ENCODE measurements at places on chromosomes 12 and 14.

GRCh38 chr12:54220092-54220557 lies 31.3 kb upstream of the SMUG1 start:
- DNase-seq = no peak

- DNase-seq = no peak
Observed at GRCh38 chr12:77954206-77954555, 123.5 kb downstream of the NAV3 start.

DNA sequence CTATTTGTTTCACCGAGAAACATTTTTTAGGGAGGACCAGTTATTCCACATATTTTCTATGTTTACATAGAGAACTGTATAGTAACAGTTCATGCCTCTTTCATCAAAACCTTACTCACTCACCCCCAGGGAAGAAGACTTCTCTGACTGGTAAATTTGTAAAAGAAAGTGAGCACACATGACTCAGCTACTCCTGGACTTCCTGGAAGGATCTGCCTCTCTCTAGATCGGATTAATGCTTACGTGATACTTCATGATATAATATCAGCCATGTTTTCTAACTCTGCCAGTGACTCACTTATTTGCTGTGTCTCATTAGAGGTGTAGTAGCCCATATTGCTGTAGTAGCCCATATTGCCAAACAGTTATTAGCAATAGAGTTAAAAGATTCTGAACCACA lies 494.3 kb upstream of the ATXN7L3B start:
- DNase-seq = peak; percentile 87

DNA sequence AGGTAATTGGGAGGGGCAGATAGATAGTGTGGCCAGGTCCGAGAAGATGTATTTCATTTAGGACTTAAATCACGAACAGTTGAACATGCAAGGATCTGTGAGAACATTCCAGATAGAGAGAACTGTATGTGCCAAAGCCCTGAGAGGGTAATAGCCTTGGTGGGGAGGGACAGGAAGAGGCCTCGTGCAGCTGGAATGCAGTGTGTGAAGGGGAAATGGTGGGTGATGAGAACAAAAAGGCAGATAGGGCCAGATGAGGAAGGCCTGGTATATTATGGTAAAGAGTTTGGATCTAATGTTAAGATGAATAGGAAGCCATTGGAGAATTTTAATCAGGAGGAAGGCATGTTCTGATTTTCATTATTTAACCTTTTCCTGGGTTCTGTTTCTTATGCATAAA lies 136.3 kb downstream of the TPH2 start:
- DNase-seq = no peak

GRCh38 chr12:108629824-108630476 lies 3.7 kb downstream of the SELPLG start:
- DNase-seq = peak; percentile 82

GRCh38 chr14:99042381-99043266 lies 229.4 kb downstream of the BCL11B start:
- no peak for DNase-seq

DNA sequence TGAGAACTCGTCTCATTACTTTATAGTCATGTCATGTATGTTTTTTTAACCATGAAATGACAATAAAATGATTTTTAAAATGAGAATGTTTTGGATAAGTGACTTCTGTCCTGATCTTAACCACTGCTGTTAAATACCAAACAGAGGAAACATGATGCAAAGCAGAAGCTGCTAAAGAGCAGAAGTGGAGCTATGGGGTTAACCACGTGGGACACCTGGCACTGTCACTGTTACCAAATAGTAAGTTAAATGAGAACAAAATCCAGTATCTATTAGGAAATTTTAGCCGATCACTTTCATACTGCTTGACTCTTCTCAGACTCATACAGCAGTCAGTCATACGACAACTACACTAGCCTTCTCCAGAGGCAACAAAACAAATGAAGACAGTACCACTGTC lies 82.4 kb downstream of the SCAF11 start:
- DNase-seq = no peak

GRCh38 chr14:101191101-101191720 lies 287.7 kb upstream of the RTL1 start:
- DNase-seq = no peak

GRCh38 chr12:77231501-77231918 lies 166.1 kb upstream of the E2F7 start:
- no peak for DNase-seq

DNA sequence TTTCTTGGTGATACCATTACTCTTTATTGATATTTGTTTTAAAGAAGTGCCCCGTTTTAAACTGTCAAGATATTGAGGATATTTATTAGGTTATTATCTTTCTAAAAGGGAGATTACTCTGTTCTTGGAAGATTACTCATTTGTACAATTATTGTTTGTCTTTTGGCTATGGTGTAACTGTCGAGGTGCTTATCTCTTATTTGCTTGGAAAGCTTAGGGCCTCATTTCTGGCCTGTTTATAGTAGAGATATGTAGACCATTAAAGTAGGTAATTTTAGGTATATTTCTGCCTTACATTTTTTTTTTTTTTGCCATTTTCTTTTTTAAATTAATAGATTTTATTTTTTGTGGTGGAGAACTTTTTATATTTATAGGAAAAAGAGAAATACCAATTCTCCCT lies 74.2 kb downstream of the KTN1 start:
- DNase-seq = no peak

- DNase-seq = no peak
Observed at GRCh38 chr12:89959179-89959578, 250.5 kb upstream of the ATP2B1 start.

DNA sequence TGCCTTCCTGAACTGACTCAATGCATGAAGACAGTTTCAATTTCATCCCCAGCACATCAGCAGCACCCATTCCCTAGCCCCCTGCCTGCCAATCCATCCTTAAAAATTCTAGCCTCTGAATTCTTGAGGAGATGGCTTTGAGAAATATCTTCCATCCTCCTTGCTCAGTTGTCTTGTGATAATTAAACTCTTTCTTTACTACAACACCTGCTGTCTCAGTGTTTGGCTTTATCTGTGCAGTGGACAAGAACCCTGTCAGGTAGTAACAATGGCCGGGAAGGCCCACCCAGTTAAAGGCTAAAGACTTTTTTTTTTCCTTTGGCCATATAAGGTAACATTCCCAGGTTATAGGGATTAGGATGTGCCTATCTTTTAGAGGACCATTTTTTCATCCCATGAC lies 114.4 kb upstream of the NAP1L1 start:
- DNase-seq = no peak

GRCh38 chr12:18824287-18824686 lies 86.4 kb downstream of the CAPZA3 start:
- no peak for DNase-seq

- DNase-seq = peak; percentile 2
Observed at GRCh38 chr12:30754383-30754749, 385 bp downstream of the CAPRIN2 start.

- no peak for DNase-seq
Observed at GRCh38 chr12:47891356-47891755, 13.4 kb downstream of the VDR start.

- DNase-seq = no peak
Observed at GRCh38 chr12:10701843-10702242, 21.3 kb downstream of the YBX3 start.

DNA sequence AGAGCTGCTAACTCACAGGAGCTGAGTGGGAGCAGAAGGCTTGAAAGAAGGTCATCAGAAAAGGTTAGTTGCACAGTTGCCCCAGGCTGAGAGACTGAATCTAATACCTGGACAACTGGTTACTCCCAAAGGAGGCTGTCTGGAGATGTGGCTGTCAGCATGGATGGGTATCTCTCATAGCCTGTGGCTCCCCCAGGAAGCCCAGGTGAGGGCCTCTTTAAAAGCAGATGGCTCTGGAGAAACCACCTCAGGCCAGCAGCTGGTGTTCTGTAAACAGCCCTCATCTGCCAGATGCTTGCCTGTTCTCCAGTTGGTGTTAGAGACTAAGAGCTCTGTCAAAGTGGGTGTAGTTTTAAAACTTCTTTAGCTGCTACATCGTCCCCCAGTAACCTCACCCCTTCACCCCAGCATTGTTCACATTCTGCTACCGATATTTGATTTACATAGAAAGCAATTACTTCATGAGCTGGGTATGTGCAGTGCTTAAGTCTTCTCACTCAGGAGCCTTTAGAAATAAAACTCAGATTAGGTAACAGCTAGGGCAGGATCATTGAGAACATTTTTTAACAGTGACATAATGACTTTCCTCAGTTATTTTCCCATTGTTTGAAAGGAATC lies 25.8 kb downstream of the DACT1 start:
- DNase-seq = peak; percentile 76

DNA sequence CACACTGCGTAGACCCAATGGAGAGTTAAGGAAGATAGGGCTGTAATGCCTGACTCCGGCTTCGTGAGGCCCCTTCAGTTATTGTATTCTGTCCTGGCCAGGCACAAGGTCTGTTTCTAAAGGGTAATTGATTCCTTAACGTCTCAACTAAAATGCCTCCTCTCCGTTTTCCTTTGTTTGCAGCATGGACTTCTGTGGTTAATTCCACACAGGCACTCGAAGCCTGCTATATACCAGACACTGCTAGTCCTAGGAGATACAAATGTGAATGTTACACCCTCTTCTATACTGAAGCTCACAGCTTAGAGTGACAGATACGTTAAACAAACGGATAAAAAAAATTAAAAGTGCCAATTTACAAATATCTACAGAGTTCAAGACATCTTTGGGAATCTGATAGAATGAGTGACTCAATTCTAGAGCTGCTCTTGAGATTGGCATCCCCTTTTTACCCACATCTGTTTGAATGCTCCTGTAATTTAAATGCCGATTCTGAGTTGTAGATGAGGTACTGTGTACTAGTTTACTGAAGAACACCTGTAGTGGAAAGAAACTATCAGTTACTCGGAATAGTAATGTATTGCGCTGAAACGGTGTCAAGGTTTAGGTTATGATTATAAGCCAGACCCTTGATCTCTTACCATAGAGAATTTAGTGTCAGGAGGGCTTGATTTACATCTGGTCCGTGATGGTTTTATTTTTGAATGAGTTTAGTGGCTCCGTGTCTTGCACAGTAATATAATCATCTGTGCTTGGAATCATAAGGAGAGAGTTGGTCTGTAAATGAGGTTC lies 784 bp downstream of the PSMA6 start:
- no peak for DNase-seq

- DNase-seq = no peak
Observed at GRCh38 chr14:70830998-70831781, 21.9 kb upstream of the MAP3K9 start.

DNA sequence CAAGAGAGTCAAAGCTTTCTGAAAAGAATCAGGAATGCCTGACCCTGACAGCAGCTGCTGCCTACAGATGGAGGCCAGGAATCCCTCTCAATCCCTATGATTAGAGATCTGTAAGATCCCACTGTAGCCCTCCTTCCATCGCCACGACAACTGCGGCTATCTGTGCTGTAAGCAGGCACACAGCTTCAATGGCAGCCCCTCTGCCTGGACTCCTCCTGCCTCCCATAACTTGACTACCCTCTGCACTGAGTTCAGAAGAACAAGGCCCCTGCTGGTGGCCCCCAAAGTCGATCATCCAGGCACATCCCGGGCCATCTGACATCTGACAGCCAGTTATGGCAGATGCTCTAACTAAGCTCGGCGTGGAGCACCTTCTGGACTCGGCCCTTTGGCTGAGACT lies 2.9 kb downstream of the CLMN start:
- no peak for DNase-seq

DNA sequence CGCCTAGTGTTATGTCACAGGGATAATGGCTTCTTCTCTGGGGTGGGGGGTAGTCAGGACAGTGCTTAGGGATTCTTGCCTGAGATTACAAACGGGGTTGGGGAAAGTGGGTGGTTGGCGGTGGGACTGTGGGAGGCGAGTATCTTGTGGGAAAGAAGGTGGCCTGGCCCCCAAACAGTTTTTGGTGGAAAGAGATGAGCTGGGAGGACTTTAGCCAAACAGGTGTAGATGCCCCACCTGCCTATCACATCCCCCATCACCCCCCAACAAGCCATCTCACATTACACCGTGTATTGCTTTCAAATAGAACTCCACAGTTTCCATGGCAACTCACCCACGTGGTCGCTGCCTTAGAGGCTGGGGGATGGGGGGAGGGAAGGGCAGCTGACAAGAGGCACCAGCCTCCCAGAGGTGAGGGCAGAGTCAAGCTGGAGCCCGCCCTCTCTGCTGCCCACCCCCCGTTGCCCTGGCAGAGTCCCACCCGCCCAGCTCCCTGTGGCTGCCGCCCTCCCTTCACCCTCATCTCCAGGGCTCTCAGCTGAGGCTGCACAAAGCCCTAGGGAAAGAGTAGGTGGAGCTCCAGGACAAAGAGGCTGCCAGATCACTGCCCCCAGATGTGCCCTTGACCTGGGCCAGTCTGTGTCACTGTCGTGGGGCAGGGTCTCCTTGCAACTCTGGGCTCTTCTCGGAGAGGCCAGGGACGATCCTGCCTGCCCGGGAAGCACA lies 98.3 kb downstream of the LRRC74A start:
- DNase-seq = no peak

DNA sequence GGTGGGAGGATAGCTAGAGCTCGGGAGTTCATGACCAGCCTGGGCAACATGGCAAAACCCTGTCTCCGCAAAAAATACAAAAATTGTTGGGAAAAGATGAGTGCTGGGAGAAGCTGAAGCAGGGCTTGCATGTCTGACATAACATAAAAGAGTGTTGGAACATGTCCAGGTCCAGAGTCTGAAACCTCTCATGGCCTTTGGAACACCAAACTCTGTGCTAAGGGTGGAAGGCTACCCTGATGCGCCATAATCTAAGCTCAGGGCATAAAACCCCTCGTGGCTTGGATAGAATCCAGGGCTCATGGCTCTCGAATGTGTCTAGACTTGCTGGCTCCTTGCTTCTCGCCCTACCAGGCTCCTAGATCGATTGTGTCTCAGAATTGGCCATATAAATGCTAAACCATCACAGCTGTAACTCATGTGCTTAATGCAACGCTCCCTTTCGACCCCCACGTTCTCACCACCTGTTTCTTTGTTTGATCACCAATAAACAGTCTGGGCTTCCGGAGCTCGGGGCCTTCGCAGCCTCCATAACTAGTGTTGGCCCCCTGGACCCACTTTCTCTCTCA lies 6.7 kb upstream of the CLEC7A start:
- DNase-seq = no peak

DNA sequence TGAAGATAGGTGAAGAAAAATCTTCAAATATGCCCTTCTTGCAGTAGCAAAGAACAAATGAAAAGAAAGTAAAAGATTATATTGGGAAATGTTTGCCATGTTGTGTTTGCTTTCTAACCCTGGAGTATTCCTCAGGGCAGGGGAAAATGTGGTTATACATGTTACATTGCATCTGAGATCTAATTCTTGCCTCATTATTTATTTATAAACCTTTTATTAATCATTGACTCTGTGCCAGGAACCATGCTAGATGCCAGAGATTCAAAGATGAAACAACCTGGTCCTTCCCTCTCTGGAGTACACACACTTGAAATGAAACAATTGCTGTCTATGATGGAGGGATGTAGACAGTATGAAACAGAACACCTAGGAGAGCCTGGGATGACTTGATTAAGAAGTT lies 128.1 kb upstream of the HMGA2 start:
- DNase-seq = no peak

GRCh38 chr12:127342861-127343260 lies 924.1 kb upstream of the TMEM132C start:
- no peak for DNase-seq

DNA sequence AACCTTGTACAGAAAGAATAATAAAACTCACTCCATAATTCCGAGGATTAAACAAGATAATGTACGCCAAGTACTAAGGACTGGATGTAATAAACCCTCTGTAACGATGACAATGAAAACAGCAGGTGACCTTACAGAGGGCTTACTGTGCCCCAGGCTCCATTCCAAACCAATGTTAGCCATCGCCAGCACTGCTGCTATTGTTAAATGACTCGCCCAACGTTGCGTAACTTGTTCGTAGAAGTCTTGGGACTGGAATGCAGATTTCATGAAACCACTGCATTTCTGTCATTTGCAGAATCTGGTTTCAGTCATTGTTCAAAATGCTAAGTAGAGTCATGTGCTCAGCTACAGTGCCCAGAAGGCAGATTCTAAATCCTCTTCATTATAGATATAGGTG lies 728 bp upstream of the STON2 start:
- peak; percentile 95 for DNase-seq

All from HS-5 (cell line).